NCI-H2081 (cell line): ENCODE measurements at places on chromosomes 11 and 22.
A peak's percentile ranks its signal among the peaks of the same experiment; 100 is the strongest.

GRCh38 chr11:90629229-90629806 is 406.5 kb upstream of the CHORDC1 start:
- no peak for DNase-seq

DNA sequence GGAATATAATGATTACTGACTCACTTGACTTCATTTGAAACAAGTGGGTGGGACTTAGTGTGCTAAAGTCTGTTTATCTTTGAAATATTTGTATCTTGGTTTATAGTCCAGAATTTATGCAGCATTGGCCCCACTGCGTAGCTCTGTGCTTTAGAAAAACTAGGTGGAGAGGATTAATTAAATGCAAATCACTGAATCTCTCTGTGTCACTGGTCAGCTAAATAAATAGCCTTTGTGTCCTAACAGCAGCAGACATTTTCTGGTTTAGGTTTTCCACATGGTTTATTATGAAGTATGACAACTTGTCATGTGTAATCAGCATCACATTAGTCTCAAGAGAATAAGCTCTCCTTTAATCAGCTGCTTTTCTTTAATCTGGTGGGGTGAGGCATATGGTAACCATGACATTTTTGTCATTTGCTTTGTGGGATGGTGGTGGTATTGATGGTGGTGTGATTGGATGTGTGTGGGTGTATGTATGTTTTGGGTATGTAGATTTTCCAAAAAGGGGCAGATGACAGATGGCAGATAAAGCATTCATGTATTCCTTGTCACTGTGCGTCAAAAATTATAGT is 33.9 kb downstream of the BCL2L13 start:
- DNase-seq = no peak

DNA sequence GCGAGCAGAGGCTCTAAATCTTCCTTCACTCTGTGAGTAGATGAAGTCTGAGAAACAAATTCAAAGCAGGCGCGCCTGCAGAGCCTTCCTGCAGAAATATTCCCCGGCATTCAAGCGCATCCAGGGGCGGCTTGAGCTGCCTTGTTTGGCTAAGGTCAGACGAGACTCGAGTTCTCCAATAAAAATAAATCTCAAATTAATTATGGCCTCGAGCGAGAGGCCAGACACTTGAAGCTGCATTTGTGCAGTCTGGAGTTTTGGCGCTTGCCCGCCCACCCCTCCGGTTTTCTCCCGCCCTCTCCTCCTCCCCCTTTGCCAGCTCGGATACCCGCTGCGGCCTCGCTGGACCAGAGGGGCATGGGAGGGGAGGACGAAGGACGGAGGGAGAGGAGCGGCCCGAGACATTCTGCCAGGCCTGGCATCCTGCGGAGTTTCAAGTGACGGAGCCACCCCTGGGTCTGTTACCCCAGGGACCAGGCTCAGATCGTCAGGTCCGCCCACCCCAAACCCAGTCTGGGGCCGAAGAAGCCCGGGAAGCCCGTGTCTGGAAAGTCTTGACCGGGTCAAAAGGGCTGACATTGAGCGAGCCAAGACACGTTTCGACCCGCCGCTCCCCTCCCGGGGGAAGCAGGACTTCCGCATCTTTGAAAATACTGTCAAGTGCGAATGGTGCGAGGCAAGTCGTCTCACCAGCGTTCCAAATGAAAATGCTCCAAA is 3.8 kb upstream of the FLI1 start:
- no peak for DNase-seq

- no peak for DNase-seq
Measured at GRCh38 chr11:68338051-68338780, 25.8 kb downstream of the LRP5 start.

- no peak for DNase-seq
Measured at GRCh38 chr11:125724125-125724524, 22.0 kb upstream of the PATE1 start.

DNA sequence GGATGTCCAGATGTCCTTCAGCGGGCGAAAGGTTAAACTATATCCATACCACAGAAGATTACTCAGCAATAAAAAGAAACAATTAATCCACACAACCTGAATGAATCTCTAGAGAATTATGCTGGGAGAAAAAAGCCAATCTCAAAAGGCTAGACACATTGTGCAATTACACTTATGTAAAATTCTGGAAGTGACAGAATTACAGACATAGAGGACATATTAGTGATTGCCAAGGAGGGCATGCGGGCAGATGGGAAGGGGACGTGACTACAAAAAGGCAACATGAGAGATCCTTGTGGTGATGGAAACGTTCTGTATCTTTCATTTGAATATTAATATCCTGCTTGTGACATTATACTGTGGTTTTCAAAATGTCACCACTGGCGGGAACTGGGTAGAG is 103.5 kb upstream of the BMAL1 start:
- no peak for DNase-seq

DNA sequence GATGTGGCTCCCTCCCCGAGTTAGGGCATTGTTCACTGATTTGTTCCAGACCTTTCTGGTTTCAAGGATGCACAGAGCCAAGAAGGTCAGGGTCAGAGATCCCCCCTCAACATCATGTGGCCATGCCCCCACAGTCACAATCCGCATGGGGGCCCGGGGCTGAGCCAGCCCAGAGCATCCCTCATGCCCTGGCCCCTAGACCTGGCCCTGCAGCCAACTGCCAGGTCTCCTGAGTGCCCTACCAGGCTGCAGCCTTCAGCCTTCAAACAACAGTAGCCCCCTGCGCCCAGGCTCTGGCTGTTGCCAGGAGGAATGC is 142.4 kb downstream of the CRYBB2 start:
- DNase-seq = no peak

- DNase-seq = no peak
Measured at GRCh38 chr11:85089654-85090053, 537.5 kb downstream of the DLG2 start.

GRCh38 chr11:34292111-34292510 is 65.7 kb downstream of the ABTB2 start:
- no peak for DNase-seq

DNA sequence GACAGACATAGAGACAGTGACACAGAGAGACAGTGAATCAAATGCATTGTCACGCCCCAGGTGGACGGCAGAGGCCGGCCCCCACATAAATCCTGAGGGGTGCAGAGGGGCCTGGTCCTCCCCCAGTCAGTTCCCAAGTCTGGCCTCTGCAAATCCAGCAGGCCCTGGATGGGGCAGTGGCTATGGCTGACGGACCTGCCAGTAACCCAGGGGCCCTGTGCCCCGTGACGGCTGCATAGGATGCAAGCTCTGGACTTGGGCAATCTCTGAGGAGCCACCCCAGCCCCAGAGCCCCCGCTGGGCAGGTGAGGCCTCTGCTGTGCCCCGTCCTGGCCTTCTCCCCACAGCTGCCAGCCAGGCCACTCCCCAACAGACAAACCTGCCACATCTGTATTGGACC is 204.5 kb downstream of the BRD1 start:
- DNase-seq = no peak

GRCh38 chr11:70677232-70677916 is 279.0 kb downstream of the CTTN start:
- no peak for DNase-seq

- no peak for DNase-seq
Measured at GRCh38 chr11:116173506-116173905, 599.3 kb downstream of the BUD13 start.

DNA sequence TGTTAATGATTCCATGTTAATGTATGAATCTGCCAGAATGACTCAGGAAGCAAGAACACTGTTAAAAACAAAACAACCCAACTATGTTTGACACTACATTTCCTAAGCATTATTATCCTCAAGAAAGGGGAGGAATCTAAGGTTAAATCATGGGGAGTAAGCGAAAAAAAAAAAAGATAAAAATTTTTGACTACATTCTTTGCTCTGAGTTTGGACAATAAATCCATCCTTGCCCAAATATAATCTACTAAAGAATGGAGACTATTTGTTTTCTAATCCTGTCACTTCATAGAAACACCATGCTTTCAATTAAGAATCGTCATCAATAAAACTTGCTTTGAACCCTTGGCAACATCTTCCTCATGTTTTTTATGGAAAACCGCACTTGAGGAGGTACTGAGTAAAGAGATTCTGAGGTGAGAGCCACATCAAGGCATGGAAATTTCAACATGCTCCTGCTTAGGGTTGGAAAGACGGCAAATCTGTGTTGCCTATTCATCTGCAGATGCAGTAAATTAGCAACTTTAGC is 9.7 kb downstream of the MAML2 start:
- no peak for DNase-seq

GRCh38 chr11:83064011-83064410 is 7.7 kb downstream of the RAB30 start:
- no peak for DNase-seq

DNA sequence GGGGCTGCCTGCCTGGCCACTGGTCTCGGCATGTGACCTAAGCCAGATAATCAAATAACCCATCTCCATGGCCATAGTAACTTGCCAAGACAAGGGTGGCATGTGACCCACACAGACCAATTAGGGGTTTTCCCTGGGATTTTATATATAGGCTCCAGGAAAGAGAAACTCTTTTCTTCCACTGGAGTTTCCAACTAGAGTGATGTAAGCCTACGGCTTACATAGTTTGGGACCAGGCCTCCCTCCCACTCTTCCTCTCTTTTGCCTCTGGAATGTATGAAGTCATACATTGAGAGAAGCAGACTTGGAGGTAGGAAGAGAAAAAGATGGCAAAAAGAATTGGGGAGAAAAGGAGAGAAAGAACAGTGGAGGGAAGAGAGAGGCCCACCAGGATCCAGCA is 84.6 kb upstream of the LDLRAD3 start:
- no peak for DNase-seq

GRCh38 chr11:2582351-2582945 is 117.3 kb downstream of the KCNQ1OT1 start:
- no peak for DNase-seq

GRCh38 chr22:28171712-28172111 is 252.7 kb upstream of the PITPNB start:
- DNase-seq = no peak

GRCh38 chr11:73175551-73176144 is 33.5 kb upstream of the FCHSD2 start:
- DNase-seq = no peak

DNA sequence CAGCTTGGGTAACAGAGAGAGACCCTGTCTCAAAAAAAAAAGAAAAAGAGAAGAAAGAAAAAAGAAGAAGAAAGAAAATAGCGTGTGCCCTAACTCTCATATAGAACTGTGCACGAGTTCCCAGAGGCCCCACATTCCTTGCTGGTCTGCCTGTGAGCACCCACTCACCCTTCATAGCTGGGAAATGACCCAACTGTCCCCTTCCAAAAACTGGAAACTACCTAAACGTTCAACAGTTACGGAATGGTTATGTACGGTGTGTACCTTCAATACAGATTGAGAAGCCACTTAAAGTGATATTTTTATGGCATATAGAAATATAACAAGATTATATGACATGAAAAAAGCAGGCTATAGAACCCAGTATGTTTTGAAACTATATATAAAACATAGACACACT is 82.0 kb downstream of the PARVA start:
- DNase-seq = no peak

DNA sequence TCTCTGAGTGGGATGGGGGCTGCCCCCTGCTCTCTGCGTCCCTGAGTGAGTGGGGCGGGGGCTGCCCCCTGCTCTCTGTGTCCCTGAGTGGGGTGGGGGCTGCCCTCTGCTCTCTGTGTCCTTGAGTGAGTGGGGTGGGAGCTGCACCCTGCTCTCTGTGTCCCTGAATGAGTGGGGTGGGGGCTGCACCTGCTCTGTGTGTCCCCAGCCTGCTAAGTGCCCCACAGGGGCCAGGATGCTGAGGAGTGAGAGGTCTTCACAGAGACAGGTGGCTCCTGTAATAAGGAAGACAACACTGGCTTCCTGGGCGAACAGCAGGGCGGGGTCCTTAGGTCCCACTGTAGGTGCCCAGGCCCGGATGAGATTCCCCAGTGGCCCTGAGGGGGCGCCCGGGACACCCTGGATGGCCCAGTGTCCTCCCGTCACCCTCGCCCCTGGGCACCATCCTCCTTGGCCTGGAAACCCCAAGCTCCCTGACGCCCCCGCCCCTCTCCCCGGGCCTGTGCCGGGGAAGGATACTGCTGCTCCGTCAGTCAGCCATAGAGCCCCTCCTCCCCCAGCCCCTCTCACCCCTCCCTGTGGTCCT is 3.8 kb upstream of the CCDC188 start:
- DNase-seq = peak; percentile 12

GRCh38 chr11:134468796-134469195 is 56.8 kb upstream of the B3GAT1 start:
- peak; percentile 2 for DNase-seq

- DNase-seq = no peak
Measured at GRCh38 chr11:6472934-6473333, 807 bp downstream of the TRIM3 start.

- DNase-seq = no peak
Measured at GRCh38 chr11:124179310-124179709, 3.8 kb upstream of the OR10D3 start.

GRCh38 chr11:108196901-108197300 is 25.5 kb downstream of the NPAT start:
- no peak for DNase-seq

DNA sequence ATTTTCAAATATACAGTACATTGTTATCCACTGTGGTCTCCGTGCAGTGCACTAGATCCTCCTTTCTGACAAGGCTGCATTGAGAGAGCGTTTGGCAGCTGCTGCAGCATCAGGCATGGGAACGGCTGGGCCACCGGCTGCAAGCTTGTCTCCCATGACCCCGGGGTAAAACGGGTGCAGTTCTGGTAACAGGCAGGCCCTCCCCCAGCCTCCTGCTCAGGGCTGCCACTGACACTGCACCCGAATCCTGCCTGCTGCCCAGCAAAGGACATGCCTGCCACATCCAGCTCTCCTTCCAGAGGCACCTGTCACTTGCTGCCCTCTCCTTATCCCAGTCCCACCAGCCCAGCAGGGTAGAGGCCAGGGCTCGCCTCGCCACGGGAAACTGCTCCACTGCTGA is 124.5 kb upstream of the TMEM45B start:
- no peak for DNase-seq

DNA sequence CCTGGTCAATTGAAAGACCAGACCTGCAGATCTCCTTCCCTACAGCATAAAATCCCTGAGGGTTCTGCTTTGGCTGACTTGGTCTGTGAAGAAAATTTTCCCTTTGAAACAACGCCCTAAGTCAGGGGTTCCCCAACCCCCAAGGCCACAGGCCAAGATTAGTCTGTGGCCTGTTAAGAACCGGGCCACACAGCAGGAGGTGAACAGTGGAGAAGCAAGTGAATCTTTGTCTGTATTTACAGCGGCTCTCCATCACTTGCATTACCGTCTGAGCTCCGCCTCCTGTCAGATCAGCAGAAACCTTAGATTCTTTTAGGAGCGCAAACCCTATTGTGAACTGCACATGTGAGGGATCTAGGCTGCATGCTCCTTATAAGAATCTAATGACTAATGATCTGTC is 38.2 kb downstream of the CCDC83 start:
- DNase-seq = no peak

DNA sequence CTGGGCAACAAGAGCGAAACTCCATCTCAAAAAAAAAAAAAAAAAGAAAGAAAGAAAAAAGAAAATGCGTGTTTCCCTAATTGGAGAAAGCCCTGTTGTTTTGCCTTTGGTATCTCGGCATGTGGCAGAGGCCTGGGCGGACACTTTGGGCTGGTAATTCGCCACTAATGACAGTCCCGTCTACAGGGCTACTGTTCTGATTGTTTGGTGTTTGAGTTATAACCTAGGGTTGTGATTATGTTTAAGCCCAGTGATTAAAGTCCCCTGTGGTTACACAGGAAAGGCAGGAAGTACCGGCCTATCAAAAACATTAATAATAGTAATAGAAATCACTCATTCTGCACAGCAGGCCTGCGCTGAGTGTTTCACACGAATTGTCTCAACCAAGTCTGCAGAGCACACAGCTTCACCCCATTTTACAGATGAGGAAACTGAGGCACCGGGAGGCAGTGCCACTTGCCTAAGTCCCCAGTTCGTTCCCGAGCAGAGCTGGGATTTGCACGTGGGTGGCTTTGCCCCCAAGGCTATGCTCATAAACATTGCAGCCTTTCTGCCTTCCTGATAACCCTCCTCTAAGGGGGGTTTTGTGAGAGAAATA is 39.1 kb upstream of the GRAMD4 start:
- peak; percentile 83 for DNase-seq
